A549 treated with AZD2906 at 1 μM for 4 hours (cell line): ENCODE measurements at places on chromosomes 7 and 10. TPM values are rescaled to one million over a fixed set of nuclear protein-coding genes. Genes with fewer than 3 reads are reported as not detected.

ODAD2 gene
- 0.08 to 0.17 TPM in 2 of 5 replicates, not detected in the others for total RNA-seq

DYDC2 gene
- 0.09 to 0.19 TPM in 2 of 5 replicates, not detected in the others for total RNA-seq

FRMPD2 gene
- total RNA-seq = 0.06 to 0.11 TPM (median 0.08 TPM) in 3 of 5 replicates, not detected in the others

CYP2C18 gene
- total RNA-seq = 0.05 to 0.09 TPM (median 0.06 TPM) in 5 replicates

PARD3 gene
- 52.7 to 78.9 TPM (median 54.8 TPM) in 5 replicates for total RNA-seq

ZC3HAV1L gene
- total RNA-seq = 4.0 to 8.5 TPM (median 6.5 TPM) in 5 replicates

TWIST1 gene
- 1.4 to 3.7 TPM (median 3.3 TPM) in 5 replicates for total RNA-seq
